Astrocyte (in vitro differentiated cells and primary cell): ENCODE measurements at places on chromosomes 2 and 18. TPM values are rescaled to one million over a fixed set of nuclear protein-coding genes. Genes with fewer than 3 reads are reported as not detected.

The SLC38A11 gene
- not detected in 2 replicates for total RNA-seq

DNA sequence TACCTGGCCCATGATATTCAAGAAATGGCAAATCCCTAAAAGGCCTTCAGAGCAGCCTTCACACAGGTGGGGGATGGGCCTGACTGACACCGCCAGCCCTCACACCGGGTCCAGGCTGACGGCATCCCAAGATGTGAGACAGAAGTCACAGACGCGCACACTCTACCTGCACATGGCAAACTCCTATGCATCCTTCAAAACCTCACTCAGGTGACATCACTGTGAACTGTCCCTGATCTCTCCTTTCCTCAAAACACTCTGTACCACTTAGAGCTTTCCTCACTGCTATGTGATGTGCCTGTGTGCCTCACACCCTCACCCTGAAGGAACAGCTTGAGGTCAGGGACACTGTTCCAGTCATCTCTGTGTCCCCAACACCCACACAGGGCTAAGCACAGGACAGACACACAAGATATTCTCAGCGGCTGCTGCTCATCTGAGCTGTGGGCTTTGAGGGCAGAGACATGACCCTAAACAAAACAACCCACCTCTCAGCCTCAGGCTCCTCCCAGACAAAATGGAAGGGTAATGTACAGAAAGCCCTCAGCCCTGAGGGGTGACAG, 27.5 kb downstream of the BIN1 start:
- H3K27me3 ChIP-seq = no peaks in the 10 kb centered on the region
- H3K36me3 ChIP-seq = no peaks in the 10 kb centered on the region

DNA sequence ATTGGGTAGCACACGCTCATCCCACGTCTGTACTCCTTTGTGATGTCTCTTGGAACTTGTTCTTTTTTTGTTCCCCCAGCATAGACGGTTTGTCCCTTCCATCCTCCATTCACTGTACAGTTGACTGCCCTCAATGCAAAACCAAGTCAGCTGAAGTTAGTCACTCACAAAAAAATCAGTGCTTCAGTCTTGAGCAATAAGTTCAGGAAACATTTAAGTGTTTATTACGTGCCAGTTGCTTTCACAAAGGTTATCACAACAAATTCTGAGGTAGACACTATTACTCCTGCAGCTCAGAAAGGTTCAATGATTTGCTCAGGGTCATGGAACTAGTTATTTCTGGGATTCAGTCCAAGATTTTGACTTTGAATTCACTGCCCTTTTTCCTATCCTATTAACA, 102.2 kb downstream of the PDE1A start:
- H3K36me3 ChIP-seq = no peaks in the 10 kb centered on the region
- peak; percentile 64 for DNase-seq
- H3K27me3 ChIP-seq = no peaks in the 10 kb centered on the region
- no peaks in the 10 kb centered on the region for H3K4me1 ChIP-seq
- H3K27ac ChIP-seq = no peak overlapping the region

DNA sequence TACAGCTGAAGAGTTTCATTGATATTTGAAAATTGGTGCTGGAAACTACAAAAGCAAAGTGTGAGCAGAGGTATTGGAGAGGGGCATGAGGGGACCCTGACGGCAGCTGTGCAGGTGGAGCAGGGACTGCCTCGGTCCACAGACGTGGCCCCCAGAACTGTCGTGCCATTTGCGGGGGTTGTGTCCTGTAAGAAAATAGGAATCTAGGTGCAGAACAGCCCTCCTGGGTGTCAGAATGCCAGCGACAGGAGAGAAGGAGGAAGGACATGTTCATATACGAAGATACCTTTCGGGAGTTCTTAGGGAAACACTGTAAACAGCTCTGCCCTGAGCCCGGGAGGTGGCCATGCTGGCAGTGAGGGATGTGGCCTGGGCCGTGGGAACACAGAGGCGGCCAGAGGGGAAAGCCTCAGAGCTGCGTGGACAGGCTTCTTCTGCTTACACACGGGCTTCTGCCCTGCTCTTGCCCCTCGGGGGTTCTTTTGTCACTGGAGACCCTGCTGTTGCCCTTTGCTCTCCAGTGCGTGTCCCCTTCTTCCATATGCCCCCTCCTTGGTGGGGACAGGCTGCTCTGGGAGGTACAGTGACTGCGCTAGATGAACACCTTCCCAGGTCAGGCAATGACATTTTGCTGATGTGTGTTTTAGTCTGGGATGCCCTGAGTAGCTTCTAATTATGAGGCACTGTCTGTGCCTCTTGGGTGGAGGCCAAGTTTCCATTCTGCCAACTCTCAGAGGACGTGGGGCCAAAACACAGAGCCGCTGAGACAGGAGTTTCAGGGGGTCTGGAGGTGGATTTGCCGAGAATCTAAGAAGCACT, 81.9 kb upstream of the TXNDC2 start:
- H3K27ac ChIP-seq = no peak overlapping the region
- no peaks in the 10 kb centered on the region for H3K27me3 ChIP-seq
- no peak for DNase-seq
- H3K4me1 ChIP-seq = peaks cover 28% of the 10 kb centered on the region

The SIX3 gene
- total RNA-seq = 0.48 and 1.7 TPM in 2 replicates

DNA sequence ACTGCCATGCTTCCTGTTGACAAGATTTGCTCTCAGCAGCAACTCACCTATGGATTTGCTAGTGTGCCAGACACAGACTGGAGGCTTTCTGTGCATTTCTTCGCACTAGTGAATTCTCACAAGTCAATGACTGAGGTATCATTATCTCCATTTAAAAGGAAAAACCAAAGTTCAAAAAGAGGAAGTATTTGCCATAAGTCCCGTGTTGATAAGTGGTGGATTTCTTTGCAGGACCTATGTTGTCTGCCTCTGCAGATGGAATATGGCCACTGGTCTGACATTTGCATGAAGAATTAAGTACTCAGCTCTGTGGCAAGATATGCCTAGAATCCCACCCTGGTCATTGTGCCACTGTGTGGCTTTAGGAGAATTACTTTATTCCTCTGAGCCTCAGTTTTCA, 299.6 kb downstream of the PAX3 start:
- DNase-seq = no peak
- H3K27me3 ChIP-seq = no peaks in the 10 kb centered on the region
- H3K4me3 ChIP-seq = no peak overlapping the region
- H3K27ac ChIP-seq = no peak overlapping the region
- no peaks in the 10 kb centered on the region for H3K36me3 ChIP-seq
